ENCODE measurements at places on chromosomes 11 and 22.

- DNase-seq: no peak
These were observed 599 bp downstream of the SIK3 start for GRCh38 chr11:117097389-117098268.

GRCh38 chr11:122690801-122691548 lies 35.5 kb downstream of the UBASH3B start:
- no peak for DNase-seq

- peak; percentile 84 for DNase-seq
These were observed 19.3 kb upstream of the FXYD2 start for GRCh38 chr11:117843666-117844484.

DNA sequence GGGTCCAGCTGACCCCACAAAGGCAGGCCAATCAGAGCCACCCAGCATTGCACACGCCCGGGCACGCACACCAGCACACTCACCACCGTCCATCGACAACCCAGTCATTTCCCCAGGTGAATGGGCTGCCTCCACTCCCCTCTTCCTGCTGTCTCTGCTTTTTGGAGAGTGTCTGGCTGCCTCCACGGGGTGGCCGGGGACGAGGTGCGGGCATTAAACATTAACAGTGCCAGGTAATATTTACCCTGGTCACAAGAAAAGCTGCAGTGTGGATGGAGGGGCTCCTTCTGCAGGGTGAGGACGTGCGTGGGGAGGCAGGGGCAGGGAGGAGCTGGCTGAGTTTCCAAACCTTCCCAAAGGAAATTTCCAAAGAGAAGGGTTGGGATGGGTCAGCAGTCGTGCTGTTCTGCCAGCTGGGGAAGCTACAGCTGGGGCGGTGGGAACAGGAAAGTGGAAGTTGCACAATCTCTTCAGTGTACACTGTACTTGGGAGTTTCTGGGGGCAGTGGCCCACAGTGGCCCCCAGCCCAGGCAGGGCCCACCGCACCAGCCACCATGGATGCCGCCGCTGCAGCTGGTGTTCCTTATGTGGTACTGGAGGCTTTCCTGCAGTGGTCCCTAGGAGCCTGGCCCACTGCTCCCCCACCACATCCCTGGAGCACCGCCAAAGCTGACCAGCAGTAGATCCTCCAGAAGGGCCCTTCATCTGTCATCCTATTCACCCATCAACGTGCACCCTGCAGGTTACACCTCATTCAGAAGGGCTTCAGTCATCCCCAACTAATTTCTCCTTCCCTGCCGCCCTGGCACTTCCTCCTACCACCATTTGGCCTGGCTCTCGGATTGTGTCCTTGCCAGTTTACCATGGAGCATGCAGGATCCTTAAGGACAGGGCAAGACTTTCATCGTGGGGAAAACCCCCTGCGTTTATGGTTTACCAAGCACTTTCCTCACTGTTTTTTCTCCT lies at the start of gene FXYD2:
Gene FXYD2 (minus strand): TSS at position 174 of the 967 bp plus-strand sequence. CDS start 66 bp downstream, at position 108.
- no peak for DNase-seq

DNA sequence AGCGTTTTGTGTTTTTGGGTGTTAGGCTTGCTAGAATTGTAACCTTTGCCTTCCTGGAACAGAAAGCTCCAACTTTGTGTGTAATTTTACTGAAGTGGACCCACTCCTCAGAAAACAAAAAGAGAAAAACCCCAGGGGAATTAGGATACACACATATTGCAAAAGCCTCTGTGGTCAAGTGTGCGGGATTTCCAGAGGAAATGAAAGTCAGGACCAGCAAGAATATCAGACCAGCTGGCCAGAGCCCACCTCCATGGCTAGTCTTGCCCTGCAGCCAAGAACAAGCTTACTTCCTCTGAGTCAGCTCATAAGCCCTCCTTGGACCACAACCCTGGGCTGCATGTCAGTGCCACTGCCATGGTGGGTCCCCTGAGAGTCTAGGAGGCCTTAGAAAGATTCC lies 37.0 kb upstream of the FTH1 start:
- DNase-seq: no peak
